ENCODE measurements at places on chromosomes 1 and 21. TPM values are rescaled to one million over a fixed set of nuclear protein-coding genes. Genes with fewer than 3 reads are reported as not detected.

Gene CCDC185
- total RNA-seq: not detected

Gene CAPN2
- total RNA-seq: 488 TPM

Gene COL6A2
- total RNA-seq: 782 TPM

Gene ICOSLG
- total RNA-seq: under 0.01 TPM

Gene SCCPDH
- total RNA-seq: 58.0 TPM

Gene S100A7A
- total RNA-seq: not detected

Gene MIXL1
- not detected for total RNA-seq

Gene B4GALT2
- total RNA-seq: 46.0 TPM

Gene ERICH3
- 0.17 TPM for total RNA-seq

Gene PDIK1L
- 5.1 TPM for total RNA-seq

Gene TRIM67
- 0.17 TPM for total RNA-seq

Measured in fibroblast of lung (primary cell).